ENCODE measurements at places on chromosomes 12 and 14.

GRCh38 chr12:2754208-2754607 is 40.6 kb upstream of the FKBP4 start:
- DNase-seq, result no peak

DNA sequence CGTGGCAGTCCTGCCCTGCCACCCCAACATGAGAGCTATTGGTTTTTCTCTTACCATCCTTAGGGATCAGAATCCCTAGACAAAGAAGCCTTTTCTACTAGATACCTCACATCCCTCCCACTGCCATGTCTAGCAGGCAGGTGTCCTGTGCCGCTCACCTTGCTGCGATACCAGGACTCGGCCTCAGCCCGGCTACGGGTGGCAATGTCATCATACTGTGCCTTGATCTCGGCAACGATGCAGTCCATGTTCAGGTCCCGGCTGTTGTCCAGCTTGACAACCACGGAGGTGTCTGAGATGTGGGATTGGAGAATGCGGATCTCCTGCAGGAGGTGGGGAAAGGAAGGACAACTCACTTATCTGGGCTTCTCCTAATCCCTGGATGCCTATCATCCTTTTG is 4.5 kb downstream of the KRT83 start:
- DNase-seq, result no peak

DNA sequence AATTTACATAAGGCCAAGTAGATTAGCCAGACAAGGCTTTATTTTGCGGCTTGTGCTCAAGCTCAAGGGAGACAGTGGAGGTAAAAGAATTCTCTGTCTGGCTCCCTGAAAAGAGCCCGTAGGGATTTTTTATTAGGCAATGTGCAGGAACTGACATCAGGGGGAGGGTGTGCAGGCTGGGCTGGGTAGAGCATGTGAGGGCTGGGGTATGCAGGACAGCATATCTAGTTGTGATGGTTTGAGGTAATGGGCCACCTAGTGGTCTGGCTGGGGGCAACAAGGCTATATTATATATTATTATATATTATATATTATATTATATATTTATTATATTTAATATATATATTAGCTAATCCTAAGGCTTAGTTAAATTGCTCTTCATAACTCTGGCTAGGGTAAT is 102.1 kb downstream of the TMEM117 start:
- peak; percentile 28 for DNase-seq

DNA sequence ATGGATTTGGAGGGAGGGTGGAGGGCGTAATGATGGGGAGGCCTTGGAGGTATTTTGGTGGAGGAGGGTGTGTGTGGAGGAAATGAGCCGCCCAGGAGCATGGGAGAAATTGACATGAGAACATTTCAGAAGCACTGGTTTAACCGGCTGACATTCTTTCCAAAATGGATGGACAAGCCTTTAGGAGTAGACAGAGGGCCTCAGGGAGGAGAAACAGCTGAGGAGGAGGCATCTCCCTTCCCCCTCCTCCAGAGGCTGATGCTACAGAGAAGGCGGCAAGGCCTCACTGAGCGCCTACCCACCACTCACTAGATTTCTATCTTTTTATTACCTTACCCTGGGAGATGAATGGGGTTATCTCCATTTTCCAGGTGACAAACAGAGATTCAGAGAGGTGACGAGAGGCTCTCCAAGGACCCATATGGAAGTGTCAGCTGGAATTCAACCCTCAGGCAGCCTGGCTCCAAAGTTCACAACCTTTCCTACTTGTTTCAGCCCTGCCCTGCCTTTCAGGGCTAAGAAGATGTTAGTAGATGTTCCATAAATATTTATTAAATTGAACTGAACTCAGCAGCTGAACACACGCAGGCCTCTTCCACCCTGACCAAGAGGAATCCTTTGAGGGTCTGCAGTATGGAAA is 289.6 kb downstream of the ZFP36L1 start:
- DNase-seq, result no peak

DNA sequence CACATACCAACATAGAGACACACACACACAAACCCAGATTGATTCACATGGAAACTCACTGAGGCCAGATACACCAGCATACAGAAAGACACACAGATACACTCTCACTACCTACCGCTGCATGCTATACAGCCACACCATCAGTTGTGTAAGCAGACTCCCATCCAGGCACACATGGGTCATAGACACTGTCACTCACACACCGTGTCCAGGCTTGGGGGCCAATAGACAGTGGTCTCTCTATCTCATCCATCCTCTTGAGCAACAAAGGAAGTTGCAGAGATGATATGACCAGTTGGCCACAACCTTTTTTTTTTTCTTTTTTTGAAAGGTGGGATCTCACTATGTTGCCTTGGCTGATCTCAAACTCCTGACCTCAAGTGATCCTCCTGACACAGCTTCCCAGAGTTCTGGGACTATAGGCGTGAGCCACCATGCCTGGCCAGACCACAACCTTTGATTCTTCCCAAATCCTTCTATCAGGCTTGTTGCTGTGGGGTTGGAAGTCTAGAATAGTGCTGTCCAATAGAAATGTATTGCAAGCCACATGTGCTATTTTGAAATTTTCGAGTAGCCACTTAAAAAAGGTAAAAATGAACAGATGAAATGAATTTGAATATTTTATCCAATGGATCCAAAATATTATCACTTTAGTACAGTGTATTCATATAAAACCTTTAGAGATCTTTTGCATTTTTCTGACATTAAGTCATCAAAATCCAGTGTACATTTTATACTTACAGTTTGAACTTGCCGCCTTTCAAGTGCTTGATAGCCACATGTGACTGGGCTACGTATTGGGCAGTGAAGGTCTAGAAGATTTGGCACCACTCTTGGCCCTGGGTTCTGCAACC is 7.4 kb downstream of the LRP1-AS start:
- DNase-seq, result peak; percentile 77

- DNase-seq, result no peak
These were observed 5.4 kb upstream of the MGAT4C start for GRCh38 chr12:86261578-86261977.

GRCh38 chr12:1474574-1475153 is 119.7 kb downstream of the FBXL14 start:
- DNase-seq, result no peak

- DNase-seq, result peak; percentile 94
These were observed 1.3 kb upstream of the TEDC1 start for GRCh38 chr14:105489542-105490266.

GRCh38 chr12:100216337-100216736 is 15.7 kb downstream of the ACTR6 start:
- no peak for DNase-seq

- peak; percentile 40 for DNase-seq
These were observed 349 bp downstream of the CDC42BPB start for GRCh38 chr14:103057028-103057371.

GRCh38 chr12:108697905-108698304 is 33.4 kb downstream of the CORO1C start:
- DNase-seq, result no peak

- DNase-seq, result no peak
These were observed 69.7 kb upstream of the VRK1 start for GRCh38 chr14:96727491-96727890.

GRCh38 chr14:87992346-87992717 is 650 bp downstream of the GALC start:
- DNase-seq, result peak; percentile 63

DNA sequence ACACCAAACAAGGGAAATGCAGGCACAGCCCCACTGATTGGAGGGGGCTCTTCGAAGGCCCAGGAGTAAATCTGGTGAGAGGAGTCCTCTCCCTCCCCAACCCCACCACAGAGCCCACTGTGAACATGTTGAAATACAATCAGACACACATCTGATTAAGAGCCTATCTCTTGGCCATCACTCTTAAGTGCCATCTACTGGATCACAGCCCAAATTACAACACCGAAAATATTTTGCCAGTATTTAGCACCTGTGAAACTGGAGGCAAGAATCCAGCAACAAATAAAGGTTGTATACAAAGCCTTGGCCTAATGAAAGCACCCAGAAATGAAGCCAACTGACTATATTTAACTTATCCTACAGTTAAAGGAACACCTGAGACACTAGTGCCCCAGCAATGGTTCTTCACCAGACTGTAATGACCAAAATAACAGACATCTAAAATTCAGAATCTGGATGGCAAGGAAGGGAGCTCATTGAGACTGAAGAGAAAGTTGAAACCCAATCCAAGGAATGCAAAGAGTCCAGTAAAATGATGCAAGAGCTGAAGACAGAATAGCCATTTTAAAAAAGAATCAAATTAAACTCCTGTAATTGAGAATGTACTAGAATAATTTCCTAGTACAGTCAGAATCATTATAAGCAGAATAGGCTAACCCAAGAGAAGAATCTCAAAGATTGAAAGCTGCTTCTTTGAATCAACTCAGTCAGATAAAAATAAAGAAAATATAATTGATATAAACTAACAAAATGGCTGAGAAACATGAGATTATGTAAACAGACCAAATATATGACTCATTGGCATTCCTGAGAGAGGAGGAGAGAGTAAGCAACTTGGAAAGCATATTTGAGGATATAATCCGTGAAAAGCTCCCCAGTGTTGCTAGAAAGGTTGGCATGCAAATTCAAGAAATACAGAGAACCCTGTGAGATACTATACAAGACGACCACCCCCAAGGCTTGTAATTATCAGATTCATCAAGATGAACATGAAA is 1117.0 kb downstream of the FLRT2 start:
- peak; percentile 36 for DNase-seq

DNA sequence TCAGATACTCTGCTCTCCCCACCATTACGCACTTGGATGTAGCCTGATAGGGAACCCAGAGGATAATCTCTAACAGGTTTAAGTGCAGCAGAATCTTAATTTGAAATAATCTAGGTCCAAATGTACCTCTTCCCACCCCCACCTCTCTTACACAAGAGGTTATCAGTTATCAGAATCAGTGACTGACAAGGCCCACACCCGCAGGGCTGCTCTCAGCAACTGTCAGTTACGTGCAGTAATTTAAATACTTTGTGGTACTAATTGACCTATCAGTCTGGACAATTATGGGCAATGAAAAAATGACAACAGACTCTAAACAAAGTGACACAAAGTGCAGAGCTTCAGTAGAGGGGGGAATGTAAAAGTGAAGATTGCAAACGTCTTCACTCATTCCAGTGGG is 74.0 kb downstream of the CLIP1 start:
- DNase-seq, result peak; percentile 39

DNA sequence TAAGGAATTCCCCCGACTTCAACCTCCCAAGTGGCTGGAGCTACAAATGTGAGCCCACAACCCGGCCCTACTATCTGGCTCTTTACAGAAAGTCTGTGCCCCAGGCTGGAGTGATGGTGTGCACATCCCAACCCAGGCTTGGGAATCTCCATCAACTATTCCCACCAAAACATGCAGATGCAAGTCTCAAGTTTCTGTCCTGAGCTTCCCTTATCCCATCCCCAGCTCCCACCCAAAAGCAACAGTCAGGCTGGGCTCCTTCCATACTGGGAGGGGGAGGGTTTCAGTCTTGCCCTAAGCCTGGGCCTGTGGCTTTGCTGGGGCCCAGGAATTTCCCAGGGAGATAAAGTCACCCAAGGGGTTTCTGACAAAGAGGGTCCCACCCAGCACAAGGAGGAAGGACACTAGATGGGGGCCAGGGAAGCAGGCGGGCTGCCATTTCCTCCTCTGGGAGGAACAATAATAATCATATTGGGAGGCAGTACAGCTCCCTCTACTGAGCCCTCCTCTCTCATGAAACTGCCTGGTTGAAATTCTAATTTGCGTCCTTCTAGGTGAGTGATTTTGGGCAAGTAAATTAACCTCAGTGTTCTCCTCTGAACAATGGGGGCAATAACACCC is 8.0 kb downstream of the SLC8B1 start:
- DNase-seq, result no peak

DNA sequence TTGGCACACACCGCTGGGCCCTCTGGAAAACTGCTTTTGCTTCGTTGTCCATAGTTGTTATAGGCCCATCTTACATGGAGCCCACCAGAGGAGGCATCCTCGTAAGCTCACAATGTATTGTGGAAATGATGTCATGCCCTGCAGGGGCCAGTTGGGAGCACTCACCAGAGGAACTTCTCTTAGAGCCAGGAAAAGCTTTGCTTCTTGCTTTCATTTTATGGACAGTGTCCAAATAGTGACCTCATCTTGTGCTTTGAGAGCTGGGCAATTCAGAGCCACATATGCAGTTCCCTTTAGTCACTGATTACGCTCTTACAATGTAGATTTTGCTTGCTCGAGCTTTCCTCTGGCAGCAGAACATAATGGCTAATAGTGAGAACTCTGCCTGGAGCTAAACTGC is 275.6 kb downstream of the AACS start:
- peak; percentile 2 for DNase-seq

- no peak for DNase-seq
These were observed 112.7 kb upstream of the EGLN3 start for GRCh38 chr14:34063470-34064164.
